HAP-1 (cell line): ENCODE measurements at places on chromosomes 3 and 15.

DNA sequence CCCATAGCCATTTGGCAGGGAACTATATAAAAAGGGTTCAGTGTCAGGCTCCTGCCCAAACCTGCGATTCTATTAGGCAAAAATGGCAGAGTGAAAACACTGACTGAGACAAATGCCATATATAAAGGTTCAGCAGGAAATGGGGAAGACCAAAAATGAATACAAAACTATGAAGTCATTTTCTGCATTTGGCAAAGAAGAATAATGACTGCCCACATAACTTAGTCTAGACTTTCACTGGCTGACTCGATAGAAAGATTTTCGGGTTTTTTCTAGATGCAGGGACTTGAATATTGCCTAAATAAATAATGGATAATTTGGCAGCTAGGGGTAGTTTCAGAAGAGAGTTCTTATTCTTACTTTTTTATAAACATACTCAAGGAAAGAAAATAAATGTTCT, 178.0 kb downstream of the TPRG1 start:
- DNase-seq = no peak

- no peak for DNase-seq
Measured at GRCh38 chr3:100641471-100642032, 32.2 kb downstream of the ADGRG7 start.

DNA sequence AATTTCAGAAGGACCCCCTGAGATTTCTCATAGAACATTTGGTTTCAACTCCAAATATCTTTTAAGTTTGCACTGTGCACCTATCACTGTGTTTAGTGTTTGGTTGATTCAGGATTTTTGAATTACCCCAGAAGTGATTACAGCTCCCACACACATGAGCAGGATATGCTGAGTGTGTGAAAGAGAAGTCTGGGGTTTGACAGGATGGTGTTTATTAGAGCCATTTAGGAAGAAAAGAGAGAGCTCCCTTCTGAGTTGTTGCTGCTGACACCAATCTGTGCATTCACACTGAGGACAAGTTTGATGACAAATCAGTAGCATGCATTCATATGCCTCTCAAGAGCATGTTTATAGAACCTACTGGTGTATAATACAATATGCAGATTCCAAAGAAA, 118.1 kb downstream of the RPL22L1 start:
- no peak for DNase-seq

- DNase-seq = no peak
Measured at GRCh38 chr3:136136454-136136853, 59.7 kb downstream of the MSL2 start.

- DNase-seq = no peak
Measured at GRCh38 chr15:80482696-80483095, 78.5 kb downstream of the ARNT2 start.

- no peak for DNase-seq
Measured at GRCh38 chr3:171156401-171157010, 130.0 kb upstream of the SLC2A2 start.

DNA sequence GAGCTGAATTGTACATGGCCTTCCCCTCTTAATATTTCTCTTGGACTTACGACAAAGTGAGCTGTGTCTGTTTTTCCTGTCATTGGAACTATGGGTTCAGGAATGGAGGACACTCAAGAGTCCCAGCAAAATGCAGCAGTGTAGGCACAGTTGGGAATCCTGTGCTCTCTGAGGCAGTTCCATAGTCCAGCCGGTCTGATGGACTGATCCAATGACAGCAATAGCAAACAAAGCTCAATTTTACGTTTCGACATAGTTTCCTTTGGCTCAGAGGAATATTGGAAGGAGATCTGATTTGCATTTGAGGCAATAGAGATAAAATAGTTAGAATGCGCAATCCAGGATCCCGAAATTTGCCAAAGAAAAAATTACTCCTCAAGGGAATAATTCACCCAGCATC, 276.9 kb upstream of the CNTN3 start:
- DNase-seq = no peak

- no peak for DNase-seq
Measured at GRCh38 chr15:62506217-62506805, 341.2 kb upstream of the C2CD4B start.

GRCh38 chr3:178088963-178089362, 447.3 kb upstream of the KCNMB2 start:
- DNase-seq = no peak
